ENCODE measurements at places on chromosomes 3 and 15. TPM values are rescaled to one million over a fixed set of nuclear protein-coding genes. Genes with fewer than 3 reads are reported as not detected.

DNA sequence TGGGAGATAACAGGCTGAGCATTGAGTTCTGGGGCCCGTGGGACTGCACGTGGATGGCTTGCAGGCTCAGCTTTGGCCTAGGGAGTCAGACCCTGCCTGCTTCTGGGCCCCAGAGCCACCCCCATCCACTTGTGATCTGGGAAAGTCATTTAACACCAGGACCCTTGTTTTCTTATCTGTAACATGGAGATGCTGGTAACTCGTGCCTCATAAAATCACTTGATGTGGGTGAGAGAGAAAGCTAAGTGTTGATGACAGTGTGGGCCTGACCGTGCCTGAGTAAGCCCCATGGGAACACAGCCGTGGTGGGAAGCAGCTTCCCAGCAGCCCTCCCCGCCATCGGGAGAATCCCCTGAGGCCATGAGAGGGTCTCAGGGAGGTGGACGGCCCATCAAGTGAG is 378.1 kb downstream of the GABRB3 start:
- DNase-seq, result no peak

DNA sequence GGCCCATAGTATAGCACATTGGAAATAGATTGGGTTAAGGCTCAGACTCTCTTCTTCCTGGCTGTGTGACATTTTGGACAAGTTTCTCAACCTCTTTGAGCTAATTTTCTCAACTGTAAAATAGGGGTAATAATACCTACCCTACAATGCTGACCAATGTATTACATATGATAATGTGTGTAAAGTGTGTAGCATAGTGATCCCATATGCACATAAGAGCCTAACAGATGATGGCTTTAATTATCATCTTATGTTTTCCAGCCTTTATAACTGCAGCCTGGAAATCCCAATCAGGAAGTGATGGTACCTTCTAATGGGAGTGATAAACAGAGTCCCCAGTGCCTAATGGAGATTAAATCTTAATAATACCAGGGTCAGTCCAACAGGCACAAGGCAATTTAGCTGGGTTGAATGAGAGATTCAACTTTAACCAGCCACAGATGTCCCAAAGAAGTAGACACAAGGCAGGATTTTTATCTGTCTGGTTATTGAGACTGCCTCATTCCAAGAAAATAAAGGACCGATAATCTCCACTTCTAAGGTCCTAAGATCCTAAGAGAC is 12.0 kb downstream of the ADAMTS9 start:
- DNase-seq, result no peak

DNA sequence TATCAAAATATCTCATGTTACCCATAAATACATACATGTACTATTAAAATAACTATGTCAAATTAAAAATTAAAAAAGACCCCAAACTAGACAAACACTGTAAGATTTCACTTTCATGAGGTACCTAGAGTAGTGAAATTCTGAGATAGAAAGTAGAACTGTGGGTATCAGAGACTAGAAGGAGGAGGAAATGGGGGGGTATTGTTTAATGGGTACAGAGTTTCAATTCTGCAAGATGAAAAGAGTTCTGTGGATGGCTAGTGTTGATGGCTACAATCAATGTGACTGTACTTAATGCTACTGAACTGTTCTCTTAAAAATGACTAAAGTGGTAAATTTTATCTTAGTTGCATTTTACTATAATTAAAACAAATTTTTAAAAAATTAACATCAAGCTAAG is 36.6 kb downstream of the RFX7 start:
- no peak for DNase-seq

DNA sequence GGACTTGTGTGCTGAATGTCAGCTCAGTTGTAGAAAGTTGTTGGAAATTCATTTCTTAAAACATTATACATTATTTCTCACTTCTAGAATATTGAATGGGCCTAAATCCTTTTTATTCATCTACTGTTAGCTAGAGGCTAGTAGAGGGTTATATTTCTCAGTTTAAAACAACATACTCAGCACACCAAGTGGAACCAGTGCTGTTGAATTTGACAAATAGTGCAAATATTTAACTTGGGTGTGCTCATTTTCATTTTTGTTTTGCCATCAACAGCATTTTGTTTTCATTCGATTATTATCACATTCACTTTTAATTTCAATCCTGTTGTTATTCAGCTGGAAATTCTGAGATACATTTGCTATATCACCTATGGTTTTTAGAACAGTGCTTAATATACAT is 269.4 kb upstream of the PEX5L start:
- no peak for DNase-seq

ZBBX gene
- not detected for total RNA-seq

Data from urinary bladder (tissue), 4 donors.